ENCODE measurements at places on chromosomes 12 and 14. TPM values are rescaled to one million over a fixed set of nuclear protein-coding genes. Genes with fewer than 3 reads are reported as not detected.

- no peak overlapping the region for H3K4me3 ChIP-seq
- no peaks in the 10 kb centered on the region for H3K27me3 ChIP-seq
- no peak for DNase-seq
- H3K4me1 ChIP-seq, result no peaks in the 10 kb centered on the region
- H3K36me3 ChIP-seq, result no peaks in the 10 kb centered on the region
Measured at GRCh38 chr12:126858560-126858959, 1408.4 kb upstream of the TMEM132C start.

- no peak overlapping the region for H3K27ac ChIP-seq
- H3K36me3 ChIP-seq, result no peaks in the 10 kb centered on the region
- no peaks in the 10 kb centered on the region for H3K27me3 ChIP-seq
- DNase-seq, result no peak
Measured at GRCh38 chr12:125092108-125092871, 27.1 kb downstream of the AACS start.

REP15 gene
- total RNA-seq, result 3.2 TPM

- no peaks in the 10 kb centered on the region for H3K36me3 ChIP-seq
- no peaks in the 10 kb centered on the region for H3K4me1 ChIP-seq
- no peak overlapping the region for H3K27ac ChIP-seq
Measured at GRCh38 chr12:112595410-112595809, 176.7 kb downstream of the PTPN11 start.

GRCh38 chr12:3543826-3544225, 52.8 kb downstream of the PRMT8 start:
- no peaks in the 10 kb centered on the region for H3K36me3 ChIP-seq
- H3K27ac ChIP-seq, result no peak overlapping the region
- no peaks in the 10 kb centered on the region for H3K27me3 ChIP-seq
- DNase-seq, result no peak
- no peak overlapping the region for H3K4me3 ChIP-seq

- H3K36me3 ChIP-seq, result no peaks in the 10 kb centered on the region
- no peak overlapping the region for H3K4me3 ChIP-seq
- H3K27ac ChIP-seq, result no peak overlapping the region
- no peak for DNase-seq
Measured at GRCh38 chr14:34420547-34421150, 41.4 kb downstream of the SPTSSA start.

DNA sequence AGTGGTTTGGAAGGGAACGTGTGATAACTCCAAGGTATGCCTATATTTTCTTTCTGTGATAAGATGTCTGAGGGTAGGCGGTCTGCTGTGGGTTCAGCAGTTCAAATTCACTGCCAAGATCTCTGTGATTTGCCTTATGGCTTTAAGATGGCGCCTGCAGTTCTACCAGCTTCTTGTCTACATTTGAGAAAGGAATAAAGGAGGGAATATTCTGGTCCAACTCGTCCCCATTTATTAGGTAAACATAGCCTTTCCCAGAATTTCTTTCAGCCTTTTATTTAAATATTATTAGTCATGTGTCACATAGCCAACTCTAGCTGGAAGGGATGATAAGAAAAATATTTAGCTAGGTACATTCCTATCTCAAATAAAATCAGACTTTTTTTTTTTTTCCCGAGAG, 48.8 kb downstream of the KCNJ8 start:
- H3K27ac ChIP-seq, result no peak overlapping the region
- H3K27me3 ChIP-seq, result no peaks in the 10 kb centered on the region
- no peaks in the 10 kb centered on the region for H3K36me3 ChIP-seq
- H3K4me1 ChIP-seq, result no peaks in the 10 kb centered on the region
- no peak for DNase-seq

SELPLG gene
- 14.3 TPM for total RNA-seq

GRCh38 chr12:69663726-69664125, 35.4 kb downstream of the BEST3 start:
- DNase-seq, result no peak
- H3K36me3 ChIP-seq, result no peaks in the 10 kb centered on the region
- no peaks in the 10 kb centered on the region for H3K27me3 ChIP-seq
- no peak overlapping the region for H3K27ac ChIP-seq

RPL10L gene
- not detected for total RNA-seq

GRCh38 chr14:56199982-56200577, 81.9 kb downstream of the PELI2 start:
- H3K4me1 ChIP-seq, result peaks cover 3% of the 10 kb centered on the region
- no peak overlapping the region for H3K4me3 ChIP-seq
- H3K36me3 ChIP-seq, result no peaks in the 10 kb centered on the region

GRCh38 chr14:83294941-83295340, 1761.3 kb upstream of the SEL1L start:
- H3K27ac ChIP-seq, result no peak overlapping the region
- H3K27me3 ChIP-seq, result no peaks in the 10 kb centered on the region
- no peaks in the 10 kb centered on the region for H3K36me3 ChIP-seq
- H3K4me3 ChIP-seq, result no peak overlapping the region

OR6C2 gene
- not detected for total RNA-seq

DNA sequence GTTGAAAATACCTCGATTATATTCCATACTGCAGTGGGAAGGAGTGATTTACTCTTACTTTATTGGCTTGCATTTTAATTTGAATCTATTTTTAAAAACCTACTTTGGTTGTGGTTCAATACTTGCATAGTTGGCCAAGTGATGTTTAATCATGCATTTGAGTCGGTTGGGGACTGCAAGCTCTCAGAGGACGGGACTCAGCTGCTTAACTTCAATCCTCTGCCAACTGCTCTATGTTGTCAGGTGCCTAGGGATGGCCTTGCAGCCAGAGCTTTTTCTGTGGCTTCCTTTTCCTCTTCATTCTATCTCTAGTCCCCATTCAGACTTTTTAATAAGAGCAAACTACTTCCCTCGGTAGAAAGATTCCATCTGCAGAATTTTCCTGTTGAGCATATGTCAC, 53.4 kb upstream of the KRR1 start:
- no peaks in the 10 kb centered on the region for H3K27me3 ChIP-seq
- H3K36me3 ChIP-seq, result no peaks in the 10 kb centered on the region
- no peak overlapping the region for H3K4me3 ChIP-seq
- no peak overlapping the region for H3K27ac ChIP-seq
- no peak for DNase-seq
- H3K4me1 ChIP-seq, result no peaks in the 10 kb centered on the region

APEX1 gene
- 119 TPM for total RNA-seq

DNA sequence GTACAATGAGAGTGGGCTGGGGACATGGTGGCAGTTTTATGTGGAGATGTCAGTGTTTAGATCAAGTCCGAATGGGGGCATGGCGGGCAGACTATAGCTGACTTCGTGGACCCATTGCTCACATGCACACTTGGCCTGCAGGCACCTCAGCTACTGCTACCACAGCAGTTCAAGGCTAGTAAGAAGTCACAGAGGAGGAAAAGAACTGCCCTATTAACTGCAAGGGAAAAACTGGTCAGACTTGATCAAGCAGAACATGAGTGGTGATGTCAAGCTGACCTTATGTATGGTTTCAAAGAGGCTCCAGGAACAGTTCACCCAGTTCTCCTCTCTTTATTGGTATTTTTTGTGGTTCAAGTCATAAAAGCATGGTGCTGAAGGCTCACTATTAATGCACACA, 30.2 kb upstream of the FRS2 start:
- H3K4me1 ChIP-seq, result no peaks in the 10 kb centered on the region
- no peaks in the 10 kb centered on the region for H3K27me3 ChIP-seq
- H3K4me3 ChIP-seq, result no peak overlapping the region

COL2A1 gene
- total RNA-seq, result not detected

GRCh38 chr12:6171409-6172015, 28.7 kb upstream of the CD9 start:
- no peak for DNase-seq
- H3K27ac ChIP-seq, result peak overlapping the region; percentile 63
- H3K4me3 ChIP-seq, result no peak overlapping the region

DNA sequence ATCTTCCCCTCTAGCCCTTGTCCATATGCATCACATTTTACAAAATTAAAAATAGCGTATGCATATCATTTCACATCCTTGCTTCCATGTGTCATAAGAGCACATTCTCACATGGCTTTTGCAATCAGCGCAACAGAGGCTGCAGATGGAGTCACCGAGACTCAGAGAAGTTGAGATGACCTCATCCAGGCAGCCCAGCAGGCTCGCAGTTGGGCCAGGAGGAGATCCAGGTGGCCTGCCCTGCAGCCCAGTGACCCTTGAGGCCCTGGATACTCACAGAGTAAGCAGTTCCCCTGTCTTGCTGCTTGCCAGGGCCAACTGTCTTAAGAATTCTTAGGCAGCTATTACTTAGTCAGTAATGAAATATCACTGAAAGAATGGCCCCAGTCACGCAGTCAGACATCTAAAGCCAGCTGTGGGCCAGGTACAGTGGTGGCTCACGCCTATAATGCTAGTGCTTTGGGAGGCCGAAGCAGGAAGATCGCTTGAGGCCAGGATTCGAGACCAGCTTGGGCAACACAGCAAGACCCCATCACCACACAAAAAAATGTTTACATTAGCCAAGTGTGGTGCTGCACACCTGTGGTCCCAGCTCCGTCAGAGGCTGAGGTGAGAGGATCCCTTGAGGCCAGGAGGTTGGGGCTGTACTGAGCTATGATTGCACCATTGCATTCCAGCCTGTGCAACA, 9.1 kb downstream of the CAMKK2 start:
- H3K4me1 ChIP-seq, result no peaks in the 10 kb centered on the region
- H3K27ac ChIP-seq, result no peak overlapping the region
- H3K27me3 ChIP-seq, result no peaks in the 10 kb centered on the region

MMP14 gene
- total RNA-seq, result 108 TPM

DNA sequence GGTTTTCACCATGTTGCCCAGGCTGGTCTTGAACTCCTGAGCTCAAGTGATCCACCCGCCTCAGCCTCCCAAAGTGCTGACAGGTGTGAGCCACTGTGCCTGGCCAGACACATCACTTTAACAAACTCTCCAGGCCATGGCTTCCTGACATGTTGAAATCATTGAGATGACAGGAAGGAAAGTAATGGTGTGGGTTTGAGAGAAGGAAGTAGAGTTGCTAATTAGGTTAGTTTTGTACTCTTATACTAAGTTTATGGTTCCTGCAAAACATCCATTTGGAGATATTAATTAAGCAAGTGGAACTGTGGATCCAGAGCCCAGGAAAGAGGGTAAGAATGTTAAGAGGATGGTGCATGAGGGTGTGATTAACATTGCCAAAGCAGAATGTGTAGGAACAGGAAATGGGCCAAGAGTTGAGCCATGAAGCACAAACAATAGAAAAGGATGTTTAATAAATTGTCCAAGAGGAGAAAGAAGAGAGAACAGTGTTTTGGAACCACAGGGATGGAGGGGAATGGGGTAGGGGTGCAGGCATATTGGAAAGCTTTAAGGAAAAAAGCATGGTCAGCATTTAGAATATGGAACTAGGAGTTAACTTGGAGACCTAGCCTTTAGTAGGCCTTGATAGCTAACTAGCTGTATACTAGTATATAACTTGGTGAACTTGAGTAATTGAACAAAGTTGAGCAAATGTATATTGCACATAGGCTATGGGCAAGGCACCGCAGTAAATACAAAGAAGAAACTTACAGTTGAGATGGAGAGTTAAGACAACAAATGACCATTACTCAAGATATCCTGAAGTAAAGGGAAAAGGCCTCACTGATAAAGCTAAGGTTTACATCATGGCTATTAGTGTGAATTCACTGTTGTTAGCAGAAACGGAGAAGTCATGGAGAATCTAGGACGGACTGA, 91.3 kb upstream of the DNM1L start:
- DNase-seq, result no peak
- H3K4me1 ChIP-seq, result no peaks in the 10 kb centered on the region
- no peaks in the 10 kb centered on the region for H3K27me3 ChIP-seq

DNA sequence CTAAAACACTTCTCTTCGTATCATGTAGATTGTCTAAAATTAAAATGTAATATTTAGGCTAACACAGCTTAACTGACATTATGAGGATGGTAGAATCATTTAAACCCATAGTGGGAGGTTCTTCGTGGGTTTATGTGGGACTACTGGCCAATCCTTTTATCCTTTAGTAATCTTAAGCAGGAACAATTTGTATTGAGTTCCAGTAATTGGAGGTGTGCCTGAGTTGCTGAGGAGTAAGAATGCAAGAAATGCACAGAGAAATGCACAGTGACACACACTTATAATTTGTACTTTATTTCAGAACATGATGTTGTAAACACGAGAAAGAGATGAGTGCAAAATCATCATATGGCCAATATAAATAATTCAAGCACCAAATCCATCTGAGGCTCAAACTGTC, 22.3 kb downstream of the OTOGL start:
- no peaks in the 10 kb centered on the region for H3K4me1 ChIP-seq
- DNase-seq, result no peak
- H3K27me3 ChIP-seq, result no peaks in the 10 kb centered on the region
- H3K36me3 ChIP-seq, result no peaks in the 10 kb centered on the region

EIF5 gene
- total RNA-seq, result 229 TPM

CCDC196 gene
- total RNA-seq, result not detected

- H3K27ac ChIP-seq, result peak overlapping the region; percentile 89
- DNase-seq, result no peak
- no peaks in the 10 kb centered on the region for H3K36me3 ChIP-seq
- no peaks in the 10 kb centered on the region for H3K27me3 ChIP-seq
Measured at GRCh38 chr14:74573421-74574089, 38.5 kb downstream of the LTBP2 start.

DNA sequence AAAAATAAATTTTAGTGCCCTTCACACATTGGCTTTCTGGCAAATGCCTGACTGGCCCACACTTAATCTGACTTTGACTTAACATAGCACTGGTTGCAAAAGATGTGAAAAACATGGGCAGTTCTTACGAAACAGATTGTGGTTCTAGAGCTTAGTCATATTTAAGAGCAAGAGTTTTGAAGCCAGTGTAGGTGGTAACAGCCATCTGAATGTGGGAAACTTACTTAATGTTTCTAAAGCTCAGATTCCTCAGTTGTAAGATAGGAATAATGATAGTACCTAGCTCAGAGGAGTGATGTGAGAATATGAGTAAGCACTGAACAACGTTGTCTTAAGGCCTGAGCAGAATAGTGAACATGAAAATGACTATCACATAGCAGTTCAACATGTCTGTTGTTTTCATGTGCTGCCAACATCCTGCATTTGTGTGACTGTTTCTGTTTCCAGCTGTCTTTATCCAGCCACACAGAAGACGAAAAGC, 262.7 kb downstream of the SYT1 start:
- DNase-seq, result no peak
- H3K36me3 ChIP-seq, result no peaks in the 10 kb centered on the region
- H3K4me1 ChIP-seq, result no peaks in the 10 kb centered on the region
- no peaks in the 10 kb centered on the region for H3K27me3 ChIP-seq
- H3K27ac ChIP-seq, result no peak overlapping the region
- H3K4me3 ChIP-seq, result no peak overlapping the region

- no peak overlapping the region for H3K4me3 ChIP-seq
- no peaks in the 10 kb centered on the region for H3K36me3 ChIP-seq
- no peaks in the 10 kb centered on the region for H3K27me3 ChIP-seq
- no peak for DNase-seq
- no peak overlapping the region for H3K27ac ChIP-seq
Measured at GRCh38 chr14:52619687-52620086, 67.1 kb downstream of the GPR137C start.

- no peak overlapping the region for H3K4me3 ChIP-seq
- H3K27ac ChIP-seq, result no peak overlapping the region
- H3K4me1 ChIP-seq, result no peaks in the 10 kb centered on the region
- no peak for DNase-seq
Measured at GRCh38 chr12:45184147-45184963, 31.5 kb upstream of the ANO6 start.

- H3K27ac ChIP-seq, result no peak overlapping the region
- no peaks in the 10 kb centered on the region for H3K27me3 ChIP-seq
- DNase-seq, result no peak
- H3K36me3 ChIP-seq, result no peaks in the 10 kb centered on the region
Measured at GRCh38 chr12:1927051-1927680, 8.7 kb upstream of the CACNA2D4 start.

CLMN gene
- total RNA-seq, result 151 TPM

GRCh38 chr12:49230805-49231194, 34.1 kb upstream of the TUBA1C start:
- H3K27ac ChIP-seq, result no peak overlapping the region
- no peaks in the 10 kb centered on the region for H3K27me3 ChIP-seq
- H3K4me1 ChIP-seq, result no peaks in the 10 kb centered on the region
